ENCODE measurements at places on chromosomes 12 and 14.

- peak; percentile 18 for DNase-seq
Observed at GRCh38 chr12:45655186-45655585, 74.3 kb upstream of the ARID2 start.

- DNase-seq = no peak
Observed at GRCh38 chr12:76587428-76588178, 28.0 kb upstream of the OSBPL8 start.

GRCh38 chr12:130081117-130081805 lies 81.0 kb upstream of the FZD10 start:
- DNase-seq = no peak

- no peak for DNase-seq
Observed at GRCh38 chr12:104588047-104588920, 131.5 kb downstream of the CHST11 start.

- DNase-seq = no peak
Observed at GRCh38 chr12:52539083-52539820, 13.7 kb downstream of the KRT71 start.

DNA sequence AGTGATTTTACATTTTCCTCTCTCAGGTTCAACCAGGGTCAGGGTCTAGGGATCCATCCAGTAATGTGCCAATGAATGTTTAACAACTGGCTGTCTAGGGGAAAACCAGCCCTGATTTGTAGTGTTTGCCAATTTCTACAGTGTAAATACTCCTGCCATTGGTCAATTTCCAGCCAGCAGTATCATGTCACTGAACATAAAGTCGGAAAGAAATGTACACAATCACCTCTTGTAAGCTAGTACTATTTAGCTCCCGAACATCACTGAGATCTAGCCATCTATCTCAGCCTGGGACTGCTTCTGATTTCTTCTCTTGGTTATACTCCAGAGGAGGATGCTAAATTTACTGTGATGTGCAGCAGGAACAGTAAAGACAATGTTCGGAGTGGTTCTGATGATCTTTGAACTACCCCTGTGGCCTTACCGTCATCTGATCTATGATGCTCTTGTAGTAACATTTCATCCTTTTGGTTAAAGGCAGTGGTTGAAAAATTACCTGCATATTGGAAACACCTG lies 36.7 kb upstream of the EGLN3 start:
- DNase-seq = no peak

DNA sequence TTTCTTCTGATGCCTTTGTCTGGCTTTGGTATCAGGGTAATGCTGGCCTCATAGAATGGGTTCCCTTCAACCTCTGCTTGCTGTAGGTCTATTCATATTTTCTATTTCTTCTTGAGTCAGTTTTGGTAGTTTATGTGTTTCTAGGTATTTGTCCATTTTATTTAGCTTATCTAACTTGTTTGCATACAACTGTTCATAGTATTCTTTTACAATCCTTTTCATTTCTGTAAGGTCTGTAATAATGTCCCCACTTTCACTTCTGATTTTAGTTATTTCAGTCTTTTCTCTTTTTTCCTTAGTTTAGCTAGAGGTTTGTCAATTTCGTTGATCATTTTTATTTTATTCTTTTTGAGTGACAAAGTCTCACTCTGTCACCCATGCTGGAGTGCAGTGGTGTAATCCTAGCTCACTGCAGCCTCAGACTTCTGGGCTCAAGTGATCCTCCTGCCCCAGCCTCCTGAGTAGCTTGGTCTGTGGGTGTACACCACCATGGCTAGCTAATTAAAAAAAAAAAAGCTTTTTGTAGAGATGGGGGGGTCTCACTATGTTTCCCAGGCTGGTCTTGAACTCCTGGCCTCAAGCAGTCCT lies 11.7 kb downstream of the TTLL5 start:
- no peak for DNase-seq

DNA sequence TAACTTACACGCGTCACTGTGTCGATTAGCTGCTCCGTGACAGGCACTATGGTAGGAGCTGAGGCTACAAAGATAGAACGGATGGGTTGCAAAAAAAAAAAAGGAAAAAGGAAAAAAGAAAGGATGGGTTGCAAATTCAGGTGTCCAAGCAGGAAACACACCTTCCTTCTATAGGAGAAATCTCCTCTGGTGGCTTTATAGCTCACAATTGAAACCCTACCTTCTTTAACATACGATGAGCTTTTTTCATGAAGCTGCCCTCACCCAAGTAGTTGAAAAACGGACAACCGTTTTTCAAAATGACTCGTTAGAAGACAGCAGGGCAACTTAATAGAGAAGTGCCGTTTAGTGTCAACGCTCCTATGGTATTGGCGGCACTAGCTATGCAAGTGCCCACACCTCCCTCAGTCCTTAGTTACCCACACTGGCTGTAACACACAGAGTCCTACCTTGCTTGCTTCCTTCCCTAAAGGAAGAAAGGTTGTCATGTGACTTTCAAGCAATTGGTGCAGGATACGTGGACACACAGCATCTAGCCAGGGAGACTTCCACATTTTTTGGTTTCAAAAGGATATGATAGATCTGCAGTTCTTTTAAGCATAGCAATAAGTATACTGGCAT lies 682 bp upstream of the TRIP11 start:
- no peak for DNase-seq

DNA sequence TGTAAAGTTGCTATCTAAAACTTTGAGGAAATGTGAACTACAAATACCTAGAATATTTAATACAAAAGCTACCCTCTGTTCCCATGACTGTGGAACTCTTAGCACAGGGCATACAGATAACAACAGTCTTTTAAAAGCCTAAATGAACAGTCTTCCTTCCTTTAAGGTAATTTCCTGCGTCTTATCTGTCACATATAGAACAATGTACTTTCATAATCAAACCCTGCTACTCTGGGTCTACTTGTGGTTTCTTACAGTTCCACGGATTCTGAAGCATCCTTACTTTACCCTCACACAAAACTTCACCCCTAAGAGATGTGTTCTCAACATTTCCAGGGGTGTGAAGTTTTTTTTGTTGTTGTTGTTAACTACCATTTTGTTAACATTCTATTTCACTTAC lies 5.1 kb downstream of the PKP2 start:
- no peak for DNase-seq

DNA sequence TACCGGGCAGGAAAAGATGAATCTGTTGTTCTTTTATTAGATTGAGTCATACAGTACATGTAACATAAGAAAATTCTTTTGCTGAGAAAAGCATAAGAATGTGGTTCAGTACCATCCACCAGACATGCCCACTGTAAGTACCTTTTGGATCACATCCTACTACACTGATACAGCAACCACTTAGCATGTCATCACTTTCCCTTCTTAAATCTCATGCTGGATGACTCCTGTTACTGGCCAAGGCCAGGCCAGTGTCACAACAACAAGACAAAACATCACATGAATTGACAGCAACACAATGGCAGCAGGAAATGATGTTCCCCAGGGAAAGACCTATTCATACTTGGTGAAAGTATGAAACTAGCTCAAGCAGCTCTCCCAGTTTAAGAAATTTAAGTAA lies 46.4 kb downstream of the STXBP6 start:
- DNase-seq = no peak

DNA sequence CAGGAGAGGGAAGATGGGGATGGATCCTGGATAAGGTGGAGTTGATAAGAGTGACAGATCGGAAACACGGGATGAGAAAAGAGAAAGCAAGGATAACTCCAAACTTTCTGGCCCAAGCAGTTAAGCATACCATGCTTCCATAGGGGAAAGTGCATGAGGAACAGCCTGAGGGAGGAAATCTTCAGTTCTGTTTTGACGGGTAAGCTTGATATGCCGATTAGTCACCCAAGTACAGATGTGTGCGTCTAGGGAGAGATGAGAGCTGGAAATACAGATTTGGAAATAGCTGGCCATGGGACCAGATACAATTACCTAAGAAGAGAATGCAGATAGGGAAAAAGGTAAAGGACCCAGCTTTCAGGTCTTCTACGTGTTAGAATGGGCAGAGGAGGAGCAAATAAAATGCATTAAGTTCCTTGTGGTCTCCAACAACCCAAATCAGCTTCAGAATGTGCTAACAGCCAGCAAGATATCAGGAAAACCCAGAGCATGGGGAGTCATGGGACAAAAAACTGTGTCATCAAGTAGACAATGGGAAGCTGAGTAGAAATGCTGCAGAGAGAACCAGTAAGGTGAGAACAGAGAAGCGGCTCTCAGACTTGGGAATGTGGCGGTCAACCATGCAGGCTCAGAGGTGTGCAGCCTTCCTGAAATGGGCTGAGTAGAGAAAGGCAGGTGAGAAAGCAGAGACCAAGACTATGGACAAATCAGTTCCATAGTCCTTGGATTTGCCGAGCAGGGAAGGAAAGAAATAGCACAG lies 56.3 kb downstream of the PPP1R36 start:
- DNase-seq = no peak

GRCh38 chr14:81178063-81178462 lies 42.7 kb downstream of the GTF2A1 start:
- DNase-seq = no peak

- no peak for DNase-seq
Observed at GRCh38 chr14:51862860-51863259, 2.4 kb downstream of the GNG2 start.

DNA sequence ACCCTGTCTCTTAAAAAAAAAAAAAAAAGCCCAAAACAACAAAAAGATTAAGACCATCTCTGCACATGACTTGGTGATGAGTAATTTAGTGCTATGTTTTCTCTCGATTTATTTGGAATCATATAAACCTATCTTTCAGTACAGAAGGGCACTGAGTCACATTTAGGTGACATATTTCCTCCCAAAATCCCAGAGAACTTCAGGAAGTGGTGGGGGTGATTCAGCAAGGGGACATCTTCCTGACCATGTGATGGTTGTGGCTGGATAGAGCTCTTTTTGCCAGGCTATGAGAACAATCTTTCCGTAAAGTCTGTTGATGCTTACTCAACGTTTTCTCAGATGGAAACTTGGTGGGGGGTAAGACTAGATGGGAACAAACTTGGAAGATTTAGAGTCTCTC lies 50.0 kb downstream of the PPFIBP1 start:
- no peak for DNase-seq

DNA sequence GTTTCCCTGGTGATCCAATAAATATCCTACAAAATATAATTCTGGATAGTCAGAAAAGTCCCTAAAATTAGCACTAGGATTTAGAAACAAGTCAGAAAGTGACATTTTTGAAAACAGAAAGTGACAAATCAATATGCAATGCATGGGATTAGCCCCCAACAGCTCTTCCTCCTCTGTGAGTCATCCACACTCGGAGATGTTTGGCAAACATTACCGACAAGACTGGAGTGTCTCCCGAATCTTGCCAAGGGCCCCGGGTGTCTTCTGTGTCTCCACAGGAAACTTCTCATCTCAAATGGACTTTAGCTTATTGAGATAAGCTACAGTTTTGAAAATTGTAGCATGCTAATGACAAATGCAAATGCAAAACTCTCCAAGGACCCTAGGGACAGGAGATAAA lies 398.9 kb upstream of the CCDC196 start:
- DNase-seq = no peak

GRCh38 chr14:31057035-31057434 lies 30.9 kb upstream of the STRN3 start:
- DNase-seq = no peak

DNA sequence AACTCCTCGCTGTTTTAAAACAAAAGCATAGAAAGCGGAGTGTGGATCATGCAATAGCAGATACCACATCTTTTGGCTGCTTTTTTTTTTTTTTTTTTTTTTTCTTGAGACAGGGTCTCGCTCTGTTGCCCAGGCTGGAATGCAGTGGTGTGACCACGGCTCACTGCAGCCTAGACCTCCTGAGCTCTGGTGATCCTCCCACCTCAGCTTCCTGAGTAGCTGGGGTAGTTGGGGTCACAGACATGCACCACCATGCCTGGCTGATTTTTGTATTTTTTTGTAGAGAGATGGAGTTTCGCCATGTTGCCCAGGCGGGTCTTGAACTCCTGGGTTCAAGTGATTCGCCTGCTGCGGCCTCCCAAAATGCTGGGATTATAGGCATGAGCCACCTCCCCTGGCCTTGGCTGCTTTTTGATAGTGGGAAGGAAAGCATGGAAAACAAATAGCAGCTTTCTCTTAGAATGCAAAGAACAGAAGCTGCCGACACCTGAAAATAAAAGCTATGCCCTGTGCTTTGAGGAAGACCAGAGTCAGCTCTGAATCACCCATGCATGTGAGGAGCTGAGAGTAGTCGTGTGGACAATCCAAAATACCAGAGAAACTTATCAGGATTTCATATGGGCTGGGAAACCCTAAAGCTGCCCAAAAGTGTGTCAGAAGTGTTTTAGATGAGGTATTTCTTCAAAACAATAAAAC lies 3.6 kb upstream of the ELK3 start:
- no peak for DNase-seq

DNA sequence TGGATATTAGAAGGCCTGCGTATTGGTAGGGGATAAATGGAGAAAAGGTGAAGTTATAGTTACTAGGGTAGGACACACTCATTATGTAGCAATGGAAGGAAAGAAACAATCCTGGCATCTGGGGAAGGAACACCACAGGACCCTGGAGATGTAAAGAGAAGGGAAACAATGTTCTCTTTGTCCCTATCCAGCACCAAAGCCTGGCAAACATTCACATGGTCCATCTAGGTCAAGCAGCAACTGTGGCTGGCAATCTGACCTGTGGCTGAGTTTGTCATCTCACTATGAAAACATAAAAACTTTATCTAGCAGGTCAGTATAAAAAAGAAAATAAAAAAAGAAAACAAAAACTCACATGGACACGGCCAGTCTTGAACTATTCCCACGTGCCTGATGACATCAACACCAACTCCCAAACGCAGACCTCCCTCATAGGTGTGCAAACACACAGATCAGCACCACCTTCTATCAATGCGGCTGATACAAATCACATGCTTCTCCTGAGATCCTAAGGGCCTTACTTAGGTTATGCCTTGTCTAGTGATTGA lies 2.6 kb downstream of the POMT2 start:
- no peak for DNase-seq

DNA sequence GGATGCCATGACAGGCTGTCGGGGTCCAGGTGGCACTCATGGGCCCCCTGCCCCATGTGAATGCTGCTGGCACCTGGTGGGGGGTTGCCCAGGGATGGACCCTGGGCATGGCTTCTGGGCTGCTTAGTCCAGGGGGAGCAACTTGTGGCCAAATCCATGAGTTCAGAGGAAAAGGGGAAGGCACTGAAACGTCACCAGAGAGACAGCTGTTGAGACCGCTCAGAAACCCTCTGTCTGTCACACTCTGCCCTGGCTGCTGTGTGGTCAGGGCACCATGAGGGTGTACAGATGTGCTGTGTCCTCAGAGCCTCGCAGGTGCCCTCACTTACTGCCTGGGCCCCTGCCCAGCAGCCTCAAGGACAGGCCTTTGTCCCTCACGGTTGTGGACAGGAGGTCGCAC lies 9.4 kb downstream of the CLBA1 start:
- DNase-seq = no peak

DNA sequence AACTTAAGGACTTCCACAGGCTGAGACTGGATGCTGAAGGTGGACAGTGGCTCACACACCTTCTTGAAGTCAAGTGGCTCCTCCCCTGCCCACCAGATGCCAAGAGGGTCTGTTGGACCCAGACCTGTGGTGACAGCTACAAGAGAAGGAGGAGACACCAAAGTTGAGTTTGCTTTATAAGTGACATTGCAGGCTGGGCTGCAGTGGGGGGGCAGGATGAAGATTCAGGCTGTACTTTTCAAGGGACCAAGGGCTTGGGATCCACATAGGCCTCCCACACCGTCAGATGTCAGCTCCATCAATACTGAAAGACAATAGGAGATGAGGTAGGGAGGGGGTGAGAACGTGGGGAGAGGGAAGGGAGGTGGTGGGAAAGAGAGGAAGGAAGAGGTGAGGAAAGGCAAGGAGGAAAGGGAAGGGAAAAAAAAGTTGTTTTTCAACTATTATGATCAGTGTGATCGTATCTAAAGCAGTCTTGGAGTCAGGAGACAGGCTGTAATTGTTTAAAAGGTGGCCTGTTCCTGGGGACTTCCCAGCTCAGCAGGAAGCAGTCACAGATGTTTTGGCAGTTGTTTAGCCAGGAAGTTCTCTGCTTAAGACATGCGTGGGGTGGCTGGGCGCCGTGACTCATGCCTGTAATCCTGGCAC lies 84.1 kb upstream of the RESF1 start:
- DNase-seq = peak; percentile 19
